ENCODE measurements at places on chromosomes 12 and 14.

- no peak for DNase-seq
Measured at GRCh38 chr14:91925001-91925726, 22.3 kb downstream of the FBLN5 start.

- no peak for DNase-seq
Measured at GRCh38 chr12:59087077-59087673, 166.9 kb upstream of the LRIG3 start.

GRCh38 chr14:33390335-33390734, 451.7 kb downstream of the NPAS3 start:
- no peak for DNase-seq

DNA sequence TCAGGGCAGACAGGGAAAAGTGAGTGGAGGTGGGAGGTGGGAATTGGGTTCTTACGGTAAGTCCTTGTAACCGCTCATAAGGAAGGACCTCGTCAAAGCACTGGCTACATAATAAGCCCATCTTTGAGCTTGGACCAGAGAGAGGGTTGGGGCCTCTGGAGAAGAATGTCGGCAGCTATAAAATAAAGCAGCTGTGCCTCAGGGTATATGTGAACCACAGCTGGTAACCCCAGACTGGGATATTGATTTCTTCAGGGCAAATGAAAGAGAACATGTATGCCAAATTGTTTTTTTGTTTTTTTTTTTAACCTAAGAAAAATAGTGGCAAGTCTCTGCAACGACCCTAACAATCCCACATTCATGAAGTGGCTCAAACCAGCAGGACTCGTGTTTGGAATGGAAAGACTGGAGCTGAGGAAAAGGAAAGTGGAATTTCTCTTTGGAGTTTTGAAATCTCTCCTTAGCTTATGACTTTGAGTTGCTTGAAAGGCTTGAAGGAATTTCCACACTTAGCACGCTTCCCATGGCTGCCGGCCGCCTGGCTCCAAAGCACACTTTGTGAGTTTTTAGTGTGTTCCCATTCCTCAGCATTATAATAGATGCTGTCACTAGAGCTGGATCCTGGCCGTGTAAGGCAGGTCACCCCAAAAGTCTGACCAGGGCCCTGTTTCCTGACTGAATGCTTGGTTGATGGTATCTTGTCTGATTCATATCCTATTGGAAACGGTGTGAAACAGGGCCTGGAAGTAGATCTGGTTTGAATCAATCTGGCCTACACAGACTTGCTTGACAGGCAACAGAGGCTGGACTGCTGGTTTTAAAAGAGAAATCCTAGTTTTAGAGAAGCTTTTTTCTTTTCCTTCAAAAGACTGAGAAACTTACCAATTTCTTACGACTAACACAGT, 244.7 kb downstream of the MSRB3 start:
- no peak for DNase-seq

DNA sequence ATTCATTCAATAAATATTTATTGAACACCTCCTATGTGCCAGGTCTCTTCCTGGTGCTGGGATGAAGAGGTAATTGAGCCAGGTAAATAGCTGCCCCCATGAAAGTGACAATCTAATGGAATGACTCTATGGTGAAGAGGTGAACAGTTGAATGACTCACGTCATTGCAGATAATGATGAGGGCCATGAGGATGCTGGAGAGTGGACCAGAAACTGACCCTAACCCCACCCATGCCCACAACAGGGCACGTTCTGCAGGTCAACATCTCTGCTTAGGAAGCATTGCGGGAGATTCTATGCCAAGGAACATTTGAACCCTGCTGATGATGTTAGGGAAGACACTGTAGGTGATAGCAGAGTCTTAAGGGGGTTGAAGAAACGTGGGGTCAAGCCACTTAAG, 788.9 kb upstream of the TBX3 start:
- DNase-seq = no peak

DNA sequence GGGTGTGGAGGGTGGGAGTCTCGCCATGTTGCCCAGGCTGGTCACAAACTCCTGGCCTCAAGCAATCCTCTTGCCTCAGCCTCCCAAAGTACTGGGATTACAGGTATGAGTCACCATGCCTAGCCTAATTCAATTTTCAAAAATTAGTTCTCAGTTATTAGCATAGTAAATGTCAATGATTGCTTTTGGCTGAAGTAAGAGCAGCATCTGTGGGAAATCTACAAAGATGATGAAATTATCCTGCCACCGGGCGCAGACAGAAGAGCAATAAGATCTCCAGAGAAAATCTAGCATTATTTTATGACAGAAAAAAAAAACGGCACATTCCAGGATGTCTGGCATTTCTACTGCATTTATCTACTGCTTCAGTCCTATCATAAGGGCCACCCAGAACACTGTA, 97.9 kb upstream of the DAAM1 start:
- DNase-seq = no peak

DNA sequence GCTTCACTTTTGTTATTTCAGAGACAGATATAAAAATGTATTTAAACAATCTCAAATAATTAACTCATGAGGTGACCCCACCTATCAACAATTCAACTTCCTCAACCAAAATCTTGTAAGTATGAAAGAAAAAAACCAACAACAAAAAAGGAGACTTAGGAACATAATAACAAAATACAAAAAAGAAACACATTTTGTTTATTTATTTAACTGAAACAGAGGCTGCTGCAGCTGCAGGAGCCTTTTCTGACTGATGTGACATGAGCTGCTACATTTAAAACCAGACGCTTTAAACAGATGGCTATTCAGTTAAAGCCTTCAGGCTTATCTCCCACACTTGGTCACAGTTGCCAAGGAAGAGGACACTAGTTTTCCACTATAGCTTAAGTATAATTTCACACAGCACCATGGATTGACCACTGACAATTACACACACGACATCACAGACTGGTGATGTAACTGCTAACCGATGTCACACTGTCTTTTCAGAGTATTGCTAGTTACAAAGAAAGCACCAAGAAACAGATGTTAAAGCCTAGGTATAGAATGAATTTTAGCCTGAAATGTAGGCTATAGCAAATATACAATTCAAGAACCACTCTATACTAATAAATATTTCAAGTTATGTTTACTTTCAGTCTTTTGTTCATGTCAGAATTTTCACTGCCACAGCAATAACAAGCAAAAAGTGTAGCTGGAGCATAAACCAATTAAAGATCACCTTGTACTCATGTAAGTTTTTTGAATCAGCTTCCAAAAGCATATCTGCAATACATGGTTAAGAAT, 113.0 kb downstream of the MED13L start:
- no peak for DNase-seq

GRCh38 chr14:31070431-31070830, 44.3 kb upstream of the STRN3 start:
- DNase-seq = no peak

- no peak for DNase-seq
Measured at GRCh38 chr12:32395026-32395425, 4.3 kb upstream of the FGD4 start.

GRCh38 chr12:101698800-101699347, 1.4 kb downstream of the CHPT1 start:
- no peak for DNase-seq

DNA sequence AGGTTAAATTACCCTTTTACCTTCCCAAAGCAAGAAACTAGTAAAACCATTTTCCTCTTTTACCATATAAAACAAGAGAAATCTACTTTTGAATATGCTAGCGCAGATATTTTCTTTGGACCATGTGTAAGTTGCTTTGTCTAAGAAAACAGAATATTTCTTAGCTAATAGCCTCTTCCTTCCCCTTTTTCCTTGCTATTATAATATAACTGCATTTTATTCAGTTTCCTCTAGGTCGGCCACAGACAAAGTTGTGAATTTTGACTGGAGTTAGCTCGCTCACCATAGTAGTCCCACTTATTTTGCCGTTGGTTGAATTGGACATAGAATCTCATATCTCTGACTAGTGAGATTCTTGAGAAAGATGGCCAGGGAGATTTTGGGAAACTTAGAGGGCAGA, 115.6 kb downstream of the PLEKHA5 start:
- no peak for DNase-seq

DNA sequence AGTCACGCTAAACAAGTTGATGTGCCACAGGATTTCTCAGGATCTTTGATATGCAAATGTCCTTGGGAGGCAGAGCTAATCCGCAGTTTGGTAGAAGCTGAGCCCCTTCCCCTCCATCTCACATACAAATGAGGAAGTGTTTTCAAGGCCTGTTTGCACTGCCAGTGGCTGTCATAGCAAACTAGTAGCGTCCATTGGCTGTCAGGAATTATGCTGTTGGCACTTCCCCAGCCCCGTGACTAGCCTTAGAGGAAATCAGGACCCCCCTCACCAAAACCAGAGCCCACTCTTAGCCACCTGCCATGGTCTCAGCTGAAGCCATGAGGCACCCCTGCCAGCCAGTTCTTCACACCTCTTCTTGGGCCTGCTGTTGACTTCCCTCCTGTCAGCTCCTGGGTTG, 253.9 kb downstream of the CACNA1C start:
- no peak for DNase-seq

DNA sequence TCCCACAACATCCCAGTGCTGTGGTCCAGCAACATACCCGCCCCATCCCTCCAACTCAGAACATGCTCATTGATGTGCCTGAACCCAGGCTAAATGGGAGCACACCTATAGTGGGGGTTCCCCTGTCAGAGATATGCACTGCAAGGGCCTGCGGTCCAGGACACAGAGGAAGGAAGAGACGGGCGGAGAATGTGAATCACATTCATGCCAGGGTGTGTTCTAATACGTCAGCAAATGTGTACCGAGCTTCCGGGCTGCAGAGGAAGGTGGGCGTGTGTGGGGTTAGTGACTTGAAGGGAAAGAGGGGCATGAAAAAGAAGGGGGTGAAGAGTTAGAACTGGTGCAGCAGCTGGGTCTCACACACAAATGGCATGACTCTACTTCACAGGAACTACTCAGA, 83.7 kb downstream of the DPF3 start:
- DNase-seq = peak; percentile 19

DNA sequence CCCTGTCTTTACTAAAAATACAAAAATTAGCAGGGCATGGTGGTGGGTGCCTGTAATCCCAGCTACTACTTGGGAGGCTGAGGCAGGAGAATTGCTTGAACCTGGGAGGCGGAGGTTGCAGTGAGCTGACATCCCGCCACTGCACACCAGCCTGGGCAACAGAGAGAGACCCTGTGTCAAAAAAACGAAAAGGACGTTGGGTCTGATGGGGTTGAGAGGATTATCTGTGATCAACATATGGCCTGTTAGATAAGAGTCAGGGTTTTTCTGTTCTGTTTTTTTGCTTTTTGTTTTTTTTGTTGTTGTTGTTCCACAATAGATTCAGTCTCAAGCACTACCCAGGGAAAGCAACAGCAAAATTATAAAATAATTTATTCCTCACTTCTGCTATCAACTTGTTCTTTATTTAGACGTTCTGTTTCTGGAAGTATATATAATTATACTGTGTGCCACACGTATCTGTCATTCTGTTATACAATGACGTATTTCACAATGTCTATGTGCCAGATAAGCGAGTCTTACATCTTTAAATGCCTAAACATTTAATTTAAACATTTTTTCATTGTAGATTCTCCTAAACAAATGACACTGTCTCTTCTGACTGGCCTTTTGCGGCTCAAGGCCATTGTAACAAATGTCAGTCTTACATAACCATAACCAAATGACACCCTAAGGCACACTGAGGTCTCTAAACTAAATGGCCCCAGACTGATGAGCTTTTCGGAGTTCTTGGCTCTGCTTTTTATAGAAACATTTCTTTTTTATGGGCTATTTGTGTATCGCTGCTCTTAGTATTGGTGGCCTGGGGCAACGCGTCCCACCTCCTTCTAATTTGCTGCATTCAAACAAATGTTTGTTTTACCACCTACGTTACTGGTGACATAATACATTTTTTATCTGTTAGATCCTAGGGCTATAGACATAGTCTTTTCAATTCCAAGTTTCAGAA, 7.2 kb upstream of the P2RX4 start:
- DNase-seq = no peak

- no peak for DNase-seq
Measured at GRCh38 chr12:57887631-57888408, 41.3 kb upstream of the CTDSP2 start.

- no peak for DNase-seq
Measured at GRCh38 chr12:24231298-24231697, 281.8 kb upstream of the SOX5 start.

DNA sequence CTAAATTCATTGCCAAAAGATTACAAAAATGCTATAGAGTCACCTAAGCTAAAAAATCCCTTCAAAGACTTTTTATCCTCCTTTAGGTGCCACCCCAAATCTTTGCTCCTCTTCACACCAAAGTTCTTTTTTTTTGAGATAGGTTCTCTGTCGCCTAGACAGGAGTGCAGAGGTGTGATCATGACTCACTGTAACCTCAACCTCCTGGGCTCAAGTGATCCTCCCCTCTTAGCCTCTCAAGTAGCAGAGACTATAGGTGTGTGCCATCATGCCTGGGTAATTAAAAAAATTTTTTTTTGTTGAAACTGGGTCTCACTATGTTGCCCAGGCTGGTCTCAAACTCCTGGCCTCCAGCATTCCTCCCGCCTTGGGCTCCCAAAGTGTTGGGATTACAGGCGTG, 47.9 kb downstream of the WDHD1 start:
- no peak for DNase-seq

DNA sequence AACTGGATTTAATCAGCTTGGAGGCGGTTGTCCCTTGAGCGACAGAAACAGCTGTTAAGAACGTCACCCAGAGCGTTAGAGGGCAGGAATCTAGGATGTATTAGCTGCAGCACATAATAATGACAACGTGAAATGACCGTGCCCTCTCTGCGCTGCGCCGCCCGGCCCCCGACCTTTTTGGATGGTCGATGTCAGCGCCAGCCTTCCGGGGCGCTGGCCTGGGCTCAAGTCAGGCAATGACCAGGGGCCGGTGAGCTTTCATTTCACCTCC, 427 bp upstream of the TMEM120B start:
- DNase-seq = no peak

GRCh38 chr12:104742551-104743201, 215.4 kb downstream of the SLC41A2 start:
- no peak for DNase-seq

DNA sequence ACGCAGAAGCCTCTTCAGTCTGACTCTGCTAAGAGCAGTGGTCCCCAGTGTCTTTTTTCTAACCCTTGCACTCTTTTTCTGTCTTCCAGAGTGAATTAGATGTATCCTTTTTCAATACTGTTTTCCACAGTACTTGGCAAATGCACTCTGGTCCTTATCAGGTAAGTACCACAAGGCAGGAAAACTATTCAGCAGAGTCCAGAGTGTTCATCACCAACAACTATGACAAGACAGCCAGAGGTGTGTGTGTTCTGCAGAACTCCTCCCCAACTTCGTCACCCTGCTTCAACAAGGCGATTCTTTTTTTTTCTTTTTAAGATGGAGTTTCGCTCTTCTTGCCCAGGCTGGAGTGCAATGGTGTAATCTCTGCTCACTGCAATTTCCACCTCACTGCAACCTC, 54.3 kb upstream of the STRN3 start:
- DNase-seq = no peak

GRCh38 chr14:95025218-95025617, 132.1 kb downstream of the DICER1 start:
- no peak for DNase-seq

DNA sequence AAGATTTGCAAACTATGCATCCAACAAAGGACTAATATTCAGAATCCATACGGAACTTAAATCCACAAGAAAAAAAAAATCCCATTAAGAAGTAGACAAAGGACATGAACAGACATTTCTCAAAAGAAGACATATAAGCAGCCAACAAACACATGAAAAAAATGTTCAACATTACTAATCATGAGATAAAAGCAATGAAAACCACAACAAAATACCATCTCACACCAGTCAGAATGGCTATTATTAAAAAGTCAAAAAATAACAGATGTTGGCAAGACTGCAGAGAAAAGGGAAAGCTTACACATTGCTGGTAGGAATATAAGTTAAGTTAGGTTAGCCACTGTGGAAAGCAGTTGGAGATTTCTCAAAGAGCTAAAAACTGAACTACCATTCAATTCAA, 16.2 kb downstream of the CDK17 start:
- no peak for DNase-seq

- DNase-seq = no peak
Measured at GRCh38 chr14:100268591-100269207, 29.8 kb downstream of the YY1 start.
